Glutamatergic neuron (in vitro differentiated cells): ENCODE measurements at places on chromosomes 5 and 9. TPM values are rescaled to one million over a fixed set of nuclear protein-coding genes. Genes with fewer than 3 reads are reported as not detected.
A peak's percentile ranks its signal among the peaks of the same experiment; 100 is the strongest.

Gene PTGES
- total RNA-seq: 1.0 TPM

DNA sequence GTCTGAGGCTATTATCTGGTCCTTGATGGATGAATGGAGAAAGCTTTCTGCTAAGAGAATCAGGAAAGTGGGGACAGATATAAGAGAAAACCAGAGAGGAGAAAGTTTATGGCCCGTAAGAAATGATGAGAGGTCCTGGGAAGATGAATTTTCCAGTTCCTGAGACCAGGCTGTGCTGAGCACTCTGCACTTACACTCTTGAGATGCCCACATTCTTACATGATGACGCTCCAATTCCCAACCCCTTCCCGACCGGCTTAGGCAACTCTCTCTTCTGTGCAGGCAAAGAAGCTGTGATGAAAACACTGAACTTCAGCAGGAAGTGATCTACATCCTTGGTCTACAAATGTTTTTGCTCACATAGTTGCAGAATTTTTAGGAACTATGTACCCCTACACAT, 417.0 kb downstream of the ARHGEF28 start:
- DNase-seq: no peak

DNA sequence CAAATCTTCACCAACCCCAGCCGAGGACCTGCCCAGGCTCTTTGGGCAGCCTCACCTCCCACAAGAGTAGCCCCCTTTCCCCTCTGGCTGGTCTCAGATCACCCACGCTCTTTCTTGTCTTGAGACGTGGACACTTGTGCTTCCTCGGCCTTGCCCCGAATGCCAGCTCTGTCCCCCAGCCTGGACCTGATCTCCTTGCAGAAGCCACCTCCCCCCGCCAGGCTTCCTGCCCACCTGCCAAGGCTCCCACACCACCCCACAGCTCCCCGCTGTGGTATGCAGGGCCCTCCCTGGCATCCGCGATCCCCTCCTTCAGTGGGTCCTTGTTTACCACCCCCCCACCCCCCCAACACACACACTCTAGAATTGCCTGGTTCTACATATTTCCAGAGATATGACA, 133.7 kb downstream of the ROR2 start:
- peak; percentile 3 for DNase-seq

Gene SLC4A9
- total RNA-seq: not detected

Gene PAX5
- 24.3 TPM for total RNA-seq

- DNase-seq: no peak
These were observed 92.7 kb downstream of the GADD45G start for GRCh38 chr9:89697553-89697952.
